T-helper 9 cell (primary cell): ENCODE measurements at places on chromosomes 7 and 10.

- DNase-seq = no peak
Observed at GRCh38 chr10:58796242-58796641, 283.6 kb downstream of the BICC1 start.

GRCh38 chr7:37089972-37090371 lies 358.7 kb downstream of the ELMO1 start:
- DNase-seq = no peak

- no peak for DNase-seq
Observed at GRCh38 chr10:31778627-31779026, 150.0 kb downstream of the ARHGAP12 start.

- no peak for DNase-seq
Observed at GRCh38 chr7:40033826-40034225, 83.8 kb downstream of the CDK13 start.

- DNase-seq = no peak
Observed at GRCh38 chr10:70560511-70560941, 42.0 kb downstream of the PRF1 start.

DNA sequence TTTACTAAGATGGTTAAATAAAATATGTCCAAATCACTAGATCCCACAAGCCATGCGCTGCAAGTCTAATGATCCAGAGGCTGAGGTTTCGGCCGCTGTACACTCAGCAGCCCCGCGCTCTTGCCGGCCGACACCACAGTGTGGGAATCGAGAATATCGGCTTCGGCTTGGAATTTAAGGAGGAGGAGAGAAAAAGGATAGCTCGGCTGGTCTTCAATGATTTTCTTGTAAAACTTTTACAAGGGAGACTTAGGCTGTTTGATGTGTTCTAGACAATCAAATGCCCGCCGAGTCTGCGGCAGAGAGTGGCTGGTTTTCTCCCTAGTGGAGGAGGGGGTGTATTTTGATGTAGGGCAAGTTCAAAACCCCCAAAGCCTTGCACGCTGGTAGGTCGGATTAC lies 118.2 kb upstream of the TCF7L2 start:
- DNase-seq = no peak

DNA sequence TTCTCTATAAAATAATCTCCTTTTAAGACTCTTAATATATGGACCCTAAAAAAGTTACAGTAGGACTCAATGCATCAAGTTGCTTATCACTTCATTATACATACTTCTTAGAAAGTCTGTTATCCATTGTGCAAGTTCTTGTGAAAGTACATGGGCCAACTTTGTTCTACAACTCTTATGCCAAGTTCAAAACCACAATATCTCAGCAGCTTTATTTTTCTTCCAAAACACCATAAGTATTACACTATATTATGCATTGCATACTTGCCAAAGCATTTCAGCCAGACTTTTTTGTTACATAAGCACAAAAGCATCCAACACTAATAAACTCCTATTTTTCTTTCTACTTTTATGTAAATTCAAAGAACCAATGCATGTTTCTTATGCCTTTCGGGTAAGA lies 94.4 kb downstream of the AHR start:
- DNase-seq = no peak

DNA sequence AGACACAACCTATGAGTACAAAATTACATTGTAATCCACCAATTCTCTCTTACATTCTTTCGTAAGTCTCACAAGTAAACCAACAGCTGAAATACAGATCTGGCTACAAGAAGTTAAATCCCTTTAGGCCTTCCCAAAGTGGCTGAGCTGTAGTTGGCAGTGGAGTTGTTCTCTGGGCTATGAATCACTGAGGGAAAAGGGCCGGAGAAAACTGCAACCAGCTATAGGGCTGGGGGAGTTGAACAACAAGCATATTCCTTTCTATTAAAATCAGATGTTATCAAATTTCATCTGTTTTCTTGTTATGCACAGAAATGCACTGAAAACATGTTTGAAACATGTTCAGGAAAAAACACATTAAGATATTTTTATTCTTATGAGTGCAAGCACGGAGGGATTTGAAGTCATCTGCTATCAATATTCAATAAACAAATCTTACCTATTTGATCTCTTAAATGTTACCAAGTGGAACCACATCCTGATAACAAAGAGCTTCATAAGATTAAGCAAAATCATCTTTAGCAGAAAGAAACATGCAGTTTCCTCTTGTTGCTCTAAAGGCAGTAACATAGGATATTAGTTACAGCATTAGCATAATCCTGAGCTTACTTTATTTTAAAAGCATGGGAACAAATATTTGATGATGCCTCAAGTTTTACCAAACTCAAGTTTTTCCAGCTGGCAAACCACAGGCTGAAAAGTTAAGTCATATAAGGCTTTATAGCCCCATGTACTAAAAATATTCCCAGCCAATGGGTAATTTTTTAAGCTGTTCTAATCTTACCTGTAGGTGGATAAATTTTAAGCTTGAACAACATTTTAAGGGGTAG lies 212.7 kb downstream of the TAX1BP1 start:
- no peak for DNase-seq

GRCh38 chr10:2893158-2893845 lies 174.0 kb upstream of the PFKP start:
- DNase-seq = no peak

- no peak for DNase-seq
Observed at GRCh38 chr10:122352817-122353525, 21.5 kb upstream of the PLEKHA1 start.

- DNase-seq = no peak
Observed at GRCh38 chr7:100407285-100408180, 21.0 kb downstream of the ZCWPW1 start.

DNA sequence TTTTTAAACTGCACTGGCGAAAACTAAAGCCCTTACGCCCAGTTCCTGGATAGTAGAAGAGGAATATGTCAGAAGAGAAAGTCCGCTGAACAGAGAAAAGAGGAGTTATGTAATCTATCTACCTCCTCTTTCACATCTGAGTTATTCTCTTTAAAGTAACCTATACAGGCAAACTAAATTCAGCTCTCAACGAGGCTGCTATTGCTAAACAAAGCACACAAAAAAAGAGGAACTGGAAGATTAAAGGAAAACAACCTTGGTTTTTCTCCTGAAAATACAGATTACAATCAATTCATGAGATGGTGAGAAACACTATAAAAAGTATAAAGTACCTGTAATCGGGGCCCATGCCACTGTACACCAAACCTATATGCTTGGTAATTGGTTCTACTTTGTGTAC lies 5.8 kb downstream of the PSMA2 start:
- no peak for DNase-seq

GRCh38 chr7:103445228-103446048 lies 569 bp downstream of the SLC26A5 start:
- DNase-seq = no peak

DNA sequence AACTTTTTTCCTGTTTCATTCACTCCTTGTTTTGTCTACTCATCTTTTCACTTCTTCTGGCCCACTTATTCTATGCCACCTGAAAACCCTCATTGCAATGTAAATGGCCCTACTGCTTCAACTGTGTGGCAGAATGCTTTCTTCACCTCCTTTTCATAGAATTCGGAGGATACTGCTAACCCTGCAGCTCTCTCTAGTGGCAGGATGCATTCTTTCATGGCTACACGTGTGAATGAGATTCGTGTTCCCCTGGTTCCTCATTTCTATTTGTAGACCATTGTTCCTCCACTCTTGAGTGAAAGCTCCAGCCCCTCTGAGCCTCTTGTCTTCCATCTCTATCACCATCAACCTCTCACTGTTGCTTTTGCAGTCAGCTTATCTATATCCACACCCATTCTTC lies 20.9 kb upstream of the CYP26C1 start:
- DNase-seq = no peak
